Stimulated activated CD4-positive, alpha-beta T cell treated with anti-CD3 and anti-CD28 coated beads, Interleukin-1b, Interleukin-23, amount 100 ng/mL, for 1 hour (primary cell): ENCODE measurements at places on chromosomes 1 and 21.

GRCh38 chr1:36328713-36329112 lies 5.3 kb upstream of the EVA1B start:
- DNase-seq = no peak

- DNase-seq = no peak
Measured at GRCh38 chr1:165551469-165551868, 7.7 kb downstream of the LRRC52 start.

GRCh38 chr1:208243527-208243966 lies 637 bp downstream of the PLXNA2 start:
- DNase-seq = no peak

DNA sequence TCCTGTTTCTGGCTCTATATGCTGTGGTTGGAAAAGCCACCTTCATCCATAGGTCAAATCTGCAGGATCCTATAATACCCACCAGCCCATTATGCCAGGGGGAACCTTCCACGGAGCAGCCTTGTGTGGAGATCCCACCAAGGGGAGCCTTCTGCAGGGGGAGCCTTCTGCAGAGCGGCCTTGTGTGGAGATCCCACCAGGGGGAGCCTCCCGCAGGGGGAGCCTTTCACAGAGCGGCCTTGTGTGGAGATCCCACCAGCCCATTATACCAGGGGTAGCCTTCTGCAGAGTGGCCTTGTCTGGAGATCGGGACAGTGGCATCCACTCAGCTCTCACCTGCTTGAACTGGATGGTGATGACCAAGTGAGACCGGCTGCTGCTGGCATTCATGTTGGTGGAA lies 85.3 kb downstream of the SCCPDH start:
- no peak for DNase-seq

- no peak for DNase-seq
Measured at GRCh38 chr1:29496701-29497100, 260.4 kb downstream of the PTPRU start.

GRCh38 chr1:204782118-204782700 lies 88.5 kb upstream of the NFASC start:
- no peak for DNase-seq

DNA sequence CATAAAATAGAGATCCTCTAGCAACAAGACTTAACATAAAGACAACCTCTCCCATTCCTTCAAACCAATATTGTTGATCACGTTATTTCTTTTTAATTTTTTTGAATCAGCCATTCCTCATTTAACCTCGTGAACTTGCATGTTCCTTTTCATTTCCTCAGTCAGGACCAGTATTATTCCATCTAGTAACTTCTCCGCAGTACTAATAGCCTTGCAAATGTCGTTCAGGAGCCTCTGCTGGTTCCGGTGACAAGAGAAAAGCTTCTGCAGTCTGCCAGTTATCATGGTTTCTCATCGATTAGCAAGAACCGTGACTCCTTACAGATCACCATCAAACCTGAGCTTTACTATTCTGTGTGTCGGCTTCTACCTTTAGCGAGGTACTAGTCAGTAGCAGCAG lies 3.0 kb downstream of the APP start:
- no peak for DNase-seq
